ENCODE measurements at places on chromosomes 5 and 9.

GRCh38 chr5:175288048-175288621 lies 155.8 kb downstream of the DRD1 start:
- no peak for DNase-seq

- no peak for DNase-seq
Measured at GRCh38 chr5:153827397-153827796, 211.3 kb downstream of the FAM114A2 start.

DNA sequence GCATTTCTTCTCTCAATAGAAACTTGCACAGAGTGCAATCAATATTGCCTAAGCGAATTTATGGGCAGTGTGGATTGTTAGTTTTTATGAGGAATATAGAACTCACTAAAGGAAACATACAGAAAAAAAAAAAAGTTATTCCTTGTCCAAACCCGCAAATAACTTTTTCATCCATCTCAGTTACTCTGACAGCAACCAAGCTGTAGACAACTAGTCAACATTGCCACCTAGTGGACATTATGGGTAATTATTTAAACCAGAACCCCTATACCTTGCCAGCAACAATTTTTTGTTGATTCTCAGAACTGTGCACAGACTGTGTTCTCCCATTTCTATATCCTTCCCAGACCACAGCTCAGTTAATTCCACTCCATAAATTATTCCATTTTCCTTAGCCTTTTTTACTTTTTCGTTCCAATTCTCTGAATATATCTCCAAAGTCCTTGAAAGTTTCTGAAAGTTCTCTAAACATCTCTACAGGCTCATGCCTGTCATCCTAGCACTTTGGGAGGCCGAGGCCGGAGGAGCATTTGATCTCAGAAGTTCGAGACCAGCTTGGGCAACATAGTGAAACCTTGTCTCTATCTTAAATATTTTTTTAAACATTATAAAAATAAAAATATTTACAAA lies 2.6 kb upstream of the AFAP1L1 start:
- no peak for DNase-seq

GRCh38 chr5:35274839-35275509 lies 44.7 kb upstream of the PRLR start:
- no peak for DNase-seq

GRCh38 chr5:109006129-109006528 lies 258.4 kb downstream of the FER start:
- DNase-seq: no peak

DNA sequence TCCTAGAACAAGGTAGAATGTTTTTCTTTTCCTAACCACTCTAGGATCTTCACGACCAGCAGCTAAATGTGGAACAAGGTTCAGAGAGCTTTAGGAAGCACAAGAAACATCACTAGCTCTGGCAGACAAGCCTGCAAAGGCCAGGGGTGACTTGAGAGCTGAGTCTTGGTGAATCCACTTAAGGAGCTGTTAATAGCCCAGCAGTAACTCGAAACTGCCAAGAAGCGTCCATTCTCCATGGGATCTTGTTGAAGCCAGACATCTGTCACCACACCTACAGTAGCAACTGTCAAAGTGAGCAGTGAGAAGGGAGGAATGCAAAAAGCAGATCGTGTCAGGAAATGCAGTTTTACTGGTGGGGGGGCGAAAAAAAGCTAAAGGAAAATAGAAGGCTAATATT lies 87.2 kb downstream of the ATPSCKMT start:
- DNase-seq: no peak

GRCh38 chr5:61330341-61330844 lies 1.7 kb upstream of the ZSWIM6 start:
- no peak for DNase-seq

DNA sequence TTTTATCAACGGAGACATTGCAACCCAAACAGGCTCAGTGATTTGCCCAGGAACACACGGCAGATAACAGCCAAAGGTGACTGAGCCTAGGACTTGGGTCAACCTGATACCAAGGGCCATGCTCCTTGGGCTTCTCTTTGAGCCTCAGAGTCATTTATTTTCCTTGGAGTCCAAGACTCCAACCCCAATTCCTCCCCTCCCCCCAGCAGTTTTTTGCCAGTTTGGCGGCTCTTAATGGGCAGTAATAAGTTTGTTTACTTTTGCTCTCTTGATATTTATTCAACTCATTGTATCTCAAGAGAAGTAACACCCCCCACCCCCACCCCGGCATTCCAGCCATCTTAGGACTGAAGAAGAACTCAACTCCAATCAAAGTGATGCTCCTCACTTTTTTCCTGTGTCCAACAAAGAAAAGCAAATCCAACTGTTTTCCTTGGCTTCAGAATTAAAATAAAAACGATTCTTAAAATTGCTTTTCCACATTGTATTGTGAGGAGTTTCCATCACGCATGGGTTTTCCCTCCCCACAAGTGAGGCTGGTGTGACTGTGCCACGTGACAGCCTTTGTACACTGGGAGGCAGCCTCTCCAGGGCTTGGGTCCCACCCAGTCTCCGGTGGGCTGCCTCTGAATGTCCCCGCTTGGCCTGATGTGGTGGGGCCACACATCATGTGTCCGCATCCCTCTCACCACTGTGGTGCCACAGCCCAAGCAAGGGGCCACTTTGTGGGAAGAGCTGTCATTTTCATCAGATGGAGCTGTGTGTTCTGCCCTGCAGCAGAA lies 9.1 kb downstream of the ANGPTL2 start:
- no peak for DNase-seq

GRCh38 chr5:73395256-73395655 lies 53.3 kb downstream of the FOXD1 start:
- no peak for DNase-seq

- DNase-seq: no peak
Measured at GRCh38 chr5:15643731-15644130, 143.8 kb downstream of the FBXL7 start.

GRCh38 chr5:140408750-140409241 lies 7.2 kb downstream of the ANKHD1 start:
- no peak for DNase-seq

- DNase-seq: no peak
Measured at GRCh38 chr9:107612136-107612535, 122.6 kb upstream of the KLF4 start.

GRCh38 chr9:136757328-136757727 lies 715 bp downstream of the LCN8 start:
- no peak for DNase-seq

DNA sequence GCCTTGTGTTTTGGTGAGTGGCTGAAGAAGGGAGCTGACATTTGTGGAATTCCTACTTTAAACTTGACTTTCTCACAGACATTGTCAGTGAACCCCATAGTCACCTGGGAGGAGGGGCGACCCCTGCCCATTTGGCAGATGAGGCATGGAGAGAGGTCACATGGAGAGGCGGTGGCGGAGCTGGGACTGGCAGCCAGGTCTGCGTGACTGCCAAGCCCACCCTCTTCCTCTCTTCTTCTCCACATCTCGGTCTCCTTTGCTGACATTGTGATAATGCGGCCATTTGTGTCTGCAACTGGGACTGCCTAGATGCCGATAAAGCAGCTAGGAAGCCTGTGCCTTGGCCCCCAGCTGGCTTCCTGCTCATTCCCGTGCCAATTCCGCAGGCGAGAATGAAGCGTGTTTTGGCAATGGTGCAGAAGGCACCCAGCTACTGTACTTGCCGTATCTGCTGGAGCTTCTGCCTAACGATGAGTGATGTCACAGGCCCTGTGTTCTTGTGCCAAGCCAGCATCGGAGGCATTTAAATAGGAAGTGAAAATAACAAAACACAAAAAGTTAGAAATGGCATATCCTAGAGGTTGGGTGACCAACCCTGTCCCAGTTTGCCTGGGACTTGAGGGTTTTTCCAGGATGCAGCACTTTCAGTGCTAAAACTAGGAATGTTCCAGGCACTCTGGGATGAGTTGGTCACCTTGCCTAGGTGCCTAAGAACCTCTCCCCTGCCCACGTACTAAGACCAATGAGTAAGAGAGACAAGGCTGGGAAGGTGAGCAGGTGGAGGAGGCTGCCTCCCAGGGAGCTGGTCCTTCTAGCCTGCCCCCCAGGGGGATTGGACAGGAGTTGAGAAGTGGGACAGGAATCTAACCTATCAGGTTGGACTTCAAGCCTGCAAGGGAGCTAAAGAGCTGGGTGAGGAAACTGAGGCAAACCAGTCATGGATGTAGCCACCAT lies 23.6 kb downstream of the OLFML2A start:
- DNase-seq: peak; percentile 37

- DNase-seq: no peak
Measured at GRCh38 chr5:91643797-91644196, 260.7 kb upstream of the ARRDC3 start.

GRCh38 chr9:91623004-91623403 lies 199.4 kb upstream of the NFIL3 start:
- no peak for DNase-seq

GRCh38 chr5:97101189-97101910 lies 41.1 kb downstream of the LIX1 start:
- no peak for DNase-seq

GRCh38 chr9:72509635-72510034 lies 11.8 kb upstream of the TMC1 start:
- DNase-seq: no peak

- DNase-seq: no peak
Measured at GRCh38 chr5:151121665-151122064, 35.9 kb downstream of the ANXA6 start.

- peak; percentile 88 for DNase-seq
Measured at GRCh38 chr5:91311697-91312501, 71.2 kb downstream of the ARRDC3 start.

DNA sequence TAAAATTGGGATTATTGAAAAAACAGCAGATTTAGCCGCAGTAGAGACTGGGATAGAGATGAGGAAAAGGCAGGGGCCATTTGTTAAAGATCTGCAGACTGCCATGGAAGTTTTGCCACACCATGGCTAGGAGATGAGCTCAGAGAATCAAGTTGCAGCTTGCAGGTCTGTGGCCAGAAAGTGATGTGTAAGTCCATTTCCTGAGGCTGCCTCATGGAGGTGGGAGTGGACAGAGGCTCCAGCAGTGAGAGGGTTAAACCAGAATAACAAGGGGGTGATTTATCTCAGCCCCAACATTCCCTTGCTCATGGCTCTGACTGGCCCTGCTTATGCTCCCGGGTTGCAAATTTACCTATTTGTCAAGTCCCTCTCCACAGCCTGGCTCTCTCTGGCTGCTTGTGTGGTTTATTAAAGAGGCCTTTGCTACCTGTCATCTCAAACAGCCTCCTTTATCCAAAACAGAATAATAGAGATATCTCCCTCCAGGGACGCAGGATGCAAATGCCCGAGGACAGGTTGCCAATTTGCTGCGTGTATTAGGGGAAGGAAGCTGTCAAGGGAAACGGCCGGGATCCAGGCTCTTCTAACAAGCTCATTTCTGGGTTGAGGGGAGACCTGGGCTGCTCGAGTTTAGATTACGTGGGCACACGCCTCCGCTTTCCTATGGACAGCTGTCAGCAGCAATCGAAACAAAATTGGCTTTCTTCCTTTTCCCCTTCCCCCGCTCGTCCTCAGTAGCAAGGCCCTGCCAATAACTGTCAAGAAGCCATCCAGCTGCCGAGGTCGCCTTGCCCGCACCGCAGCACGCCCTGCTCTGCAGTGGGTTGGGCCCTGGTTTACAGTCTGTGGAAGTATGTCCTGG lies 72.8 kb upstream of the PITX1 start:
- no peak for DNase-seq

DNA sequence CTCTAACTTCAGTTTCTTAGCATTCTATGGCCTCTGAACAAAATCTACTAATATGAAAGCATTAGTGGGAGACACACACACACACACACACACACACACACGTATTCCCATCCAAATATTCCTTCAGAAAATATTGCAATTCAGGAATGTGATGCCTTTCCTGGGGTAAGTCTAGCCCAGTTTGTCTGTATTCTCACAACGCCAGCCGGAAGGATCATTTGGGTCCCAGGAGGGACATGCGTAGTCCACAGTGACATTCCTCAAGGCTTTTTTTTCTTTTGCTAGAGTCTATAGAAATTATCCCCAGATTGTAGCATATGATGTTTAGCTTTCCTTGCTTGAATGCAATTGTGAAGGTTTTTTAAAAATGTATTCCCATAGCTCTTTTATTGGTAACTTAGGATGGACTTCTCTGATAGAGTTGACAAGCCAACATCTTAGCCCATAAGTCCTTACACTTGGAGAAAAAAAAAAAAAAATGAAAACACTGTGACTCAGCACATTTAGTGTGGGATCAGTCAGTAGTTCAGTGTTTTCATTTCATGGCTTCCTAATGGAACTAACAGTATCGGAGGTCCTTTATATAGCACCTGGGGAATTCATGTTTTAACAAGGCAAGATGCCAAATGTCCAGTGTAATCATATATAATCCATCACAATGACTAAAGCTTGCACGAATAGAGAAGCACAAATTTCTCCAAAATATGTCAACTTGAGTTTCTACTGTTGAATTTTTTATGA lies 316.5 kb downstream of the DIRAS2 start:
- no peak for DNase-seq

DNA sequence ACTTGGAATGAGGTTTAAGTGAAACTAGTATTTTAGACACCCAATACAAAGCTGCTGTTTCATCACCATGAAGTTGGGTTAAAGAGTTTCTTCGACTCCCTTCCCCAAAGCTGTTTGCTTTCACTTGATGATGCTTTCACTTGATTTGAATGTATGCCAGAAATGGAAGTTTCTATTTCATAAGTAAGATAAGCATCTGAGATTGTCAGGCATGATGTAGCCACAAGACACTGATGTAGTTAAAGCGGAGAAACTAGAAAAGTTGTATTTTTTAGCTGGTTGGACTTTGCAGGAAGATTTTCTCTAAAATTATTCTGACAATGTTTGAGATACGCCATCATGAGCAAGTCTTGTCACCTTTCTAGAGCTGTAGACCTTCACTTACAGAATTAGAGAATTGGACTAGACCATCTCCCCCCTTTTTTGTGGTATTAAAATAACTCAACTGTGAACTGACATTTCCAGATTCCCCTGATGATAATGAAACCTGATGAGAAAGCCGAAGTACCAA lies 20.0 kb downstream of the MOCS2 start:
- DNase-seq: no peak

GRCh38 chr9:32965999-32966722 lies 35.3 kb downstream of the APTX start:
- no peak for DNase-seq

DNA sequence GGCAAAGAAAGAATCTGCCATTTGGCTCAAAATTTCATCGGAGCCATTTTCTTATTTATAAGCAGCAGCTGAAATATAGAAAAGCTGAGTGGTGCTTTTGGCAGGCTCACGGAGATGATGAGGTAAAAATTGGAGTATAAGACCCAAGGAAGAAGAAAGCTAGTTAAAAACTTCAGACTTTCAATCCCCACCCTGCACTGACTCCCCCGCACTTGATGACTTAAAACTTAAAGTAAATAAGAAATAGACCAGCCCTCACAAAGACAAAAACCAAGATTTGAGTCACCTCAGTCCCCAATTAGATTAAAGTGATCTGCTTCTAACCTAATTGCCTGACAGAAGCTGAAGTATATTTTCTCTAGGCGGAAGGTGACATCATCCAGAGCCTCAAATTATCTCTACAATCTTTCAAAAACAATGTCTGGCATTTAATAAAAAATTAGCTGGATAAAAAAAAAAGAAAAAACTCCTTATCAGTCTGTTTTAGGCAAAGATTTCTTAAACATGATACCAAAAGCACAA lies 124.0 kb upstream of the PJA2 start:
- DNase-seq: no peak

DNA sequence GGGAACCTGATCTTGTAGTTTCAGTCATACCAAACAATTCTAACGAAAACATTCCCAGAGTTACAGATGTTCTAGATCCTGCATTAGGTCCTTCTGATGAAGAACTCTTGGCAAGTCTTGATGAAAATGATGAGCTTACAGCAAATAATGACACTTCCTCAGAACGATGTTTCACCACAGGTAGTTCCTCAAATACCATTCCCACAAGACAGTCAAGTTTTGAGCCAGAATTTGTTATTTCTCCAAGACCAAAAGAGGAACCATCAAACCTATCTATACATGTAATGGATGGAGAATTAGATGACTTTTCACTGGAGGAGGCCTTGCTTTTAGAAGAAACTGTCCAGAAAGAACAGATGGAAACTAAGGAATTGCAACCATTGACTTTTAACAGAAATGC lies 21.0 kb downstream of the RMI1 start:
- DNase-seq: no peak

All from natural killer cell treated with Interleukin-12 subunit alpha and Interleukin-12 subunit beta and Interleukin-15 and Interleukin-18, amount 100 ng/mL, for 72 hours (primary cell).